ENCODE measurements at places on chromosomes 2 and 18. TPM values are rescaled to one million over a fixed set of nuclear protein-coding genes. Genes with fewer than 3 reads are reported as not detected.

GRCh38 chr2:86064006-86064405, 41.7 kb downstream of the POLR1A start:
- no peak for DNase-seq

TMX3 gene
- 31.1 TPM for total RNA-seq

ESPNL gene
- 0.78 TPM for total RNA-seq

DNA sequence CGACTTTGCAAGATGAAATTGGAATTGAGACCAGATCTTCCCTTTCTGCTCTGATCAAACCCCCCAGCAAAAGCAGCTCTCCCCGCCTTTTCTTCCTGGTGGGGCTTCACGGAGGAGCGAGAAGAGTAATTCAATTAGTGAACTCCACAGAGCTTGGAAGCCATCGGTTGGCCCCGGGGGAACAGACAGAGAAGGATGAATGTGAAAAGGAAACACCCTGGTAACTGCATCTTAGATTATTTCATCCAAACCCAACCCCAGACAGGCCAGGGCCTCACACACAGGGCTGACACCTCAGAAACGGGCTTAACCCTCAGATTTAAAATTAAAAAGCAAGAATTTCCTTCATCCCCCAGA, 18.3 kb downstream of the SMAD7 start:
- no peak for DNase-seq

GRCh38 chr2:240328526-240328925, 106.9 kb upstream of the GPC1 start:
- DNase-seq, result no peak

DNA sequence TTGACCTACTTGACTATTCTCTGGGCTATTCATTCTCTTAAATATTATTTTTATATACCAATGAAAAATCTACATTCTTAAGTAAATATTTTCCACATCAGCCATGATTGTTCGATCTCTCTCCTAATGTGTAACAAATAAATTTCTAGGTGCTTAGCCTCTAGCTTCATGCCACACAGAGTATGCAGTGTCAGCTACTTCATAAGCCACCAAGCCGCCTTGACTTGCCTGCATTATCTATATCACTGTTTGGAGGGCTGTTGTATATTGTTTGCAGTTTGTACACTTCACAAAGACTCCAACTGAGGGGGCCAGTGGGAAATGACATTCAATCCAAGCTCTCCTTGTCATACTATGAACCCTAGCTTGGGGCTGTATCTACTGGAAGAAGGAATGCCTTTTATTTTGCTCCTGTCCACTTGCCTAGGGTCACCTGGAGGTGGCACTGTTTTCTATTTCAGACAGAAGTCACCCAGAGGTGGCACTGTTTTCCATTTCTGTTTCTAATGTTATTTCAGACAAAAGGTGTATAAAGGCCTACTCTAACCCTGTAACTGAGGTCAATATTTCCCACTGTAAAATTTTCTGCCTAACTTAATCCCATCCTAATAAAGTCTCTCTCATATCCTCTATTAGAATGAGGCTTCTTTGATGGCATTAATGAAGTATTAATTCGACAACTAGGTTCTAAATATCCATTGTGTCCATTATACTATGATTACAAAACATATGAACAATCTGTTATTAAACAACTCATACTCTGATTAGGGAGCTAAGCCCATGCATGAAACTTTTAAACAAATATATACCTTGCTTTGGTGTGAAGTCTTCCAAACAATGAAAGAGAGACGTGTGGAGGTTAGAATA, 36.4 kb downstream of the COL5A2 start:
- DNase-seq, result no peak

DNA sequence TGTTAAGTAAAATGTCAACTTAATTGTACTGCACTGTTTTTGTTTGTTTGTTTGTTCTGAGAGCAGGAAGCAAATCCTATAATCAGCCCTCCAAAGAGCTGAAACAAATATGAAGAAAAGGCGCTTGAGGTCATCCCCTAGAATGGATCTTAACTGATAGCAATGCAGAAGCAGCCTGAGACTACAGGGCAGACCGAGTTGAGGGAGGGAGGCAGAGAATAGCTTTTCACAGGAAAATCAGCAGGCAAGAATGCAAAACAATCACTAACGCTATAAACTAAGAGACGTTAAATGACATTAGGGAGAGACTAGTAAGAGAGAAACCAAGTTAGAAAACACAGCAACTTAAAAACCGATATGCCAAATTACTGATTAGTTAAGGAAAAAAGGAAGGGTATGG, 37.2 kb downstream of the GALNT1 start:
- no peak for DNase-seq

DNA sequence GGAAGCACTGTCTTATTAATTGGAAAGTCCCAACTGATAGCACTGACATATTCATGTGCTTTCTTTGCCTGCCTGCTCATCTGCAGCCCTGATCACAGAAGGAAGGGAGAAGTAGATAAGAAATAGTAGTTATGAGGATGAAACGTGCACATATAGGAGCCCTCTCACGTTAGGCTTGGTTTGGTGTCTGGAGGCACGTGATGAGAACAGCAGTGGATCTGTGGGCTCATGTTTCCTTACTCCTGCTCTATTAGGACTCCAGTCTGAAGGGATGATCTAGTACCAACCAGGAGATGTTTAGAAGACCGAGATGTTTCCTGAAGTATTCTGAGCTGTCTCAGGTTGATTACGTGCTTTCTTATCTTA, 84.9 kb downstream of the MAP4K4 start:
- DNase-seq, result peak; percentile 29

- DNase-seq, result no peak
These were observed 17.8 kb downstream of the OTOF start for GRCh38 chr2:26459991-26460612.

- no peak for DNase-seq
These were observed 340.1 kb downstream of the SLC4A3 start for GRCh38 chr2:219967247-219968245.

- DNase-seq, result no peak
These were observed 32.9 kb upstream of the EDAR start for GRCh38 chr2:109021895-109022300.

IRS1 gene
- 47.6 TPM for total RNA-seq

DNA sequence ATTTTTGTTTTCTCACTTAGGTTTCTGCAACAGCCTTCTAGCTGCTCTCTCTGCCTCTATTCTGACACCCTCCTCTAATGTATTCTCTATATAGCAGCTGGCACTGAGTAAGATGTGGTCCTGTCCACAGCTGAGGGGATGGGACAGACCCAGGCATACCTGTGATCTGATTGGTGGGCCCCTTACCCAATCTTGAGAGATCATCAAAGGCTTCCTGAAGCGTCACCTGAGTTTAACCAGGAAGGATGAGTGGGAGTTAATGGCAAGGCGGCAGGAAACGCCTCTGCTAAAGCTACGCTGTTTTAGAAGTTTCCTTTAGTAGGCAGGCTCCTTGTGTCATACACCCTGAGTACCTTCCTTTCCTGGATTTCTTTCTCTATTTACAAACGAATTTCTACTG, 5.7 kb upstream of the TET3 start:
- DNase-seq, result no peak

DNA sequence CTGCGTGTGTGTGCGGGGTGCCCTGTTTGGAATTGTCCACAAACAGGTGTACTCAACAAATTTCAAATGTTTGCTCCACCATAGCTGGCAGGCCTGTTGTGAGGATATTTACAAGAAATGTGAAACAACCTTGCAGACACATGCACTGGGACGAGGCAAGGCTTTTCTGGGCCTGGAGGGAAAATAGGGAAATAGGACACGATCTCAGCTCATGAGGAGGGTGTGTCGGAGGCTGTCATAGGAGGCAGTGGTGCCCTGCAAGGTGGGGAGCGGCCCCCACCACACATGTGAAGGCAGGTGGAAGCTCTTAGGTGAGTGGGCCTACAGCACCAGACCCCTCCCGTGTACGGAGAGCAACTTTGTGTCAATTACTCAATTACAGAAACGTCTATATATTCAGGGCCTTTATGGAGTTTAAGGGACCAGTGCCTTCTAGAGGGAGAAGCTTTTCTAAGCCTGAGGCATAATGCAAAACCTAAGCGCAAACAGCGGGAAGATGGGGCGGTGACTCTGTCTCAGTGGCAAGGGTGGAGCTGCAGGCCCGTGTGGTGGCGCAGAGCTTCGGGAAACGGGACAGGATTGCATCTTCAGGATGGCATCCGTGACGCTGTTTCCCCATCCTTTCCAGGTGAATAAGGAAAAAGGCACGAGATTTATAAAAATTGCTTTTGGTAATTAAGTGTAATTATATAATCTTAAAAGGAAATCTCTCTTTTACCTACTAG, 48.0 kb downstream of the RNF144A start:
- DNase-seq, result peak; percentile 57

DNA sequence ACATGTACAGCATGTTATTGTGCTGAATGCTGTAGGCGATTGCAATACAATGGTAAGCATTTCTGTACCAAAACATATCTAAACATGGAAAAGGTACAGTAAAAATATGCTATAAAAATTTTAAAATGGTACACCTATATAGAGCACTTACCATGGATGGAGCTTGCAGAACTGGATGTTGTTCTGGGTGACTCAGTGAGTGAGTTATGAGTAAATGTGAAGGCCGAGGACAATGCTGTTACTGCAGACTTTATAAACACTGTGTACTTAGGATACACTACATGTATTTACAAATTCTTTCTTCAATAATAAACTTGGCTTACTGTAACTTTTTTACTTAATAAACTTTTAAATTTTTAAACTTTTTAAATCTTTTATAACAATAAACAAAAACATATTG, 473.4 kb upstream of the UBE2E3 start:
- DNase-seq, result no peak

All from esophagus muscularis mucosa (tissue), 4 donors.